ENCODE measurements at places on chromosomes 12 and 14. TPM values are rescaled to one million over a fixed set of nuclear protein-coding genes. Genes with fewer than 3 reads are reported as not detected.

The NRDE2 gene
- total RNA-seq: 25.8 TPM

GRCh38 chr14:55160989-55161388 is 30.4 kb downstream of the DLGAP5 start:
- no peak overlapping the region for H3K4me3 ChIP-seq
- no peak for DNase-seq
- no peak overlapping the region for H3K27ac ChIP-seq
- H3K4me1 ChIP-seq: no peaks in the 10 kb centered on the region
- no peaks in the 10 kb centered on the region for H3K27me3 ChIP-seq

GRCh38 chr12:6207259-6207925 is 7.2 kb downstream of the CD9 start:
- H3K36me3 ChIP-seq: no peaks in the 10 kb centered on the region
- peaks cover 6% of the 10 kb centered on the region for H3K27me3 ChIP-seq
- H3K4me1 ChIP-seq: no peaks in the 10 kb centered on the region
- DNase-seq: no peak
- no peak overlapping the region for H3K4me3 ChIP-seq
- H3K27ac ChIP-seq: no peak overlapping the region

The TEX52 gene
- not detected for total RNA-seq

The TAC3 gene
- not detected for total RNA-seq

The ARHGEF25 gene
- total RNA-seq: 1.4 TPM

GRCh38 chr14:85273099-85273677 is 256.8 kb upstream of the FLRT2 start:
- no peak overlapping the region for H3K4me3 ChIP-seq
- H3K27me3 ChIP-seq: no peaks in the 10 kb centered on the region
- no peaks in the 10 kb centered on the region for H3K4me1 ChIP-seq
- no peak overlapping the region for H3K27ac ChIP-seq

The FOXM1 gene
- 66.2 TPM for total RNA-seq

All from CD8-positive, alpha-beta memory T cell (primary cell).